ENCODE measurements at places on chromosomes 11 and 22.
A peak's percentile ranks its signal among the peaks of the same experiment; 100 is the strongest.

GRCh38 chr11:79932612-79933011 is 491.8 kb upstream of the TENM4 start:
- DNase-seq = no peak

DNA sequence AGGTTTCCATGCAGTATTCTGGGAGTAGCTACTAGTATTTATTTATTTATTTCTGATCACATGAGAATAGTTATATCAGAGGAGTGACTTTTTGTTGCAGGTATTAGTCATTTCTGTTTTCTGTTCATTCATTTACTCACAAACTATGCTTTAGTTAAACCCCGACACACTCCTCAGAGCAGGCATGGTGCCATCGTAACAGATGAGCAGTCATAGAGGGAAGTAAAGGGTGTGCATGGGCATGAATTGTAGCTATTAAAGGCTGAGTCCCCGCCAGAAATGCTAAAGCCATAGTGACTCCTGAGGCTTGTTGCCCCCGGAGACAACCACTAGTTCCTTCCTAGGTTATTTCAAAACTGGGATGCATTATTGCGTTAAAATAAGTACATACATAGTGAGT is 10.6 kb downstream of the JHY start:
- no peak for DNase-seq

DNA sequence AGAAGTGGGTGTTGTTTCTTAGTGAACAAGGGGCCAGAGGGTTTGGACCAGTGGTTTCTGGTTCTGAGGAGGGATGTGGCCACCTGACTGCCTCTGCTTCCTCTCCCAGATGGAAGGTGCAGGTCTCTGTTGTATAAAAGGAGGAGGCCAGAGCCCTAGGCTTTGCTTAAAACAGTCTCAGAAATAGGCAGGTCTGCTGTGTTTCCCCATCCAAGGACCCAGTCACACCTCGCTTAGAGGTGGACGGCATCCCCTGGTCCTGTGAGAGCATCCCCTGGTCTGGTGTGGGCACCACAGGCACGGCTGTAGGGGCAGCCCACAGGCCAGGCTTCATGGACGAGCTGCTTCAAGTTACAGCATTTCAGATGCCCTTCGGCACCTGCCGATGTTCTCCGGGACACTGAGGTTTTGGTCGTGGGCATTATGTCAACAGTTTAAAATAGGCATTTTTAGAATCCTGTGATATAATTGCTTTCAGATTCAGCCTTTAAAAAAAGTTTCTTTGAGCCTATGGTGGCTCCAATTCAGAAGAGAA is 45.7 kb upstream of the SHANK2 start:
- DNase-seq = no peak

DNA sequence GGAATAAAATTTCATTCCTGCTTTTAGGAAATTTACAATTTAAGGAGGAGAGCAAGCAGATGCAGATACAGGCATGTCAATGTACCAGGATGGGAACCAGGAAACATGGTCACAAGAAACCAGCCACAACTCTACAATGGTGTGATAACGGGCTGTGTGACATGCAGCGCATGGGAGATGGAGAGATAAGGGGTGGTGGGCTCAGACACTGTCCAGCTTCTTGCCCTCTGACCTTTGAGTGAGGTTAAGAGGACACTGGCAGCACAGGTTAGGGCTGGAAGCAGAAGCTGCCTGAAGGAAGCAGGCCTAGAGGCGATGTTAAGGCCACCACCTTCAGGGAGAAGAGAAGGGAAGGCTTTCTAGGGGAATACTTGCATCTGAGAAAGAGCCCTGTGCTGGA is 2.3 kb upstream of the SORL1-AS1 start:
- no peak for DNase-seq

- peak; percentile 25 for DNase-seq
Measured at GRCh38 chr11:114061048-114061680, 1.7 kb downstream of the ZBTB16 start.

DNA sequence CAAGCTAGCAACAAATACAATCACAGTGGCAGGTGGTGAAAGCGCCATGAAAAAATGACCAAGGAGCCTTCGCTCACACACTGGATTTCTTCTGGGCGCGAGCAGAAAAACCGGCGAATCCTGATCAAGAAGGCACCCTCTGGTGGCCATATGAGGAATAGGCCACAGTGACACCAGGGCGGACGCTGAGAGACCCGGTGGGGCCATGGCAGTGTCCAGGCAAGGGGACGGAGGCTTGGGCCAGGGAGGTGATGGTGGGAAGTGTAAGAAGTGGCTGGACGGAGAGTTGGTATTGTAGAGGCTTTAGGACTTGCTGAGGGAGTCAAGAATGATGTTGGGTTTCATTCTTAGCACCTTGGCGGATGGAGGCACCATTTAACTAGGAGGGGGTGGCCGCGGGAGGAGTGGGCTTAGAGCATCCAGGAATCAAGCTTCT is 16.9 kb upstream of the RAC2 start:
- peak; percentile 44 for DNase-seq

DNA sequence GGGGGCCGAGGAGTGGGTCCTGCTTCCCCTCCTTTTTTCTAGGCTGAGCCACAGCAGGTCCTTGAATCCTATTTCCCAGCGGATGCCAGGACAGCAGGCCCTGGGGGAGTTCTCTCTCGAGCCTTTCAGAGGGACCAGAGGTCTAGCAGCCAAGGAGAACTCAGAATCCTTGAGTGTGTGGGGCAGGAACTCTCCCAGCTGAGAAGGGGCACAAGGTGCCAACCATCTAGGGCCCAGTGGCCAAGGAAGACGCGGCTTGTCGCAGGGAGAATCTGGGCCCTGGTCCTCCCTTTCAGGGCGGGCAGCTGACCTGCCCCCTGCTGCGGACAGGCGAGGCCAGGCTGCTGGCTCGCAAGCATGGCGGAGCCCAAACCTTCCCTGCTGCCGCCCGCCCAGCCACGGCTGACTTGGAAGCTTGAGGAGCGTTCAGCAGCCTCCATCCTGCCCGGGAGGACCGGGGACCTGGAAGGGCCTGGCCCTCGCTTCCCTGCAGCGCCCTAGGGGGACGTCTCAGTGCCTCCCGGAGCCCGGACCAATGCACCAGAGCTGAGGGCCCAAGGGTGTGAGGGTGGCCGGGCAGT is 972 bp upstream of the TSSC4 start:
- DNase-seq = no peak

DNA sequence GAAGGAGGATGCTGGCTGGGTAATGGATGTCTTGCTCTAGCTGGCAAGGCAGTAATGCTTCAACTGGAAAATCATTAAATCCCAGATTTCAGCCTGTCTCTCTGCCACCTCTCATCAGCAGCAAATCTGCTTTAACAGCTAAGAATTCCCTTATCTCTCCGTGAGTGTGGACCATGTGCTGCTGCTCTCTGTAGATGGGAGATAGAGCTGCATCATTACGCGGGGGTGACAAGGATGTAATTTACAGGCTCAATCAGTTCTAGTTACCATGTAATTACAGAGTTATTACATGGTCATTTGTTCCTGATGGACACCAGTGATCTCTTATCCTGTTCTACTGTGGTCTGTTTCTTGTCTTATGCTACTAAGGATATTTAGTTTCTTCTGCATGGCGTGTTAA is 665.4 kb downstream of the NTM start:
- DNase-seq = no peak

- DNase-seq = no peak
Measured at GRCh38 chr11:107473792-107474191, 16.2 kb upstream of the CWF19L2 start.

- DNase-seq = no peak
Measured at GRCh38 chr22:22796724-22797123, 90.9 kb upstream of the IGLL5 start.

DNA sequence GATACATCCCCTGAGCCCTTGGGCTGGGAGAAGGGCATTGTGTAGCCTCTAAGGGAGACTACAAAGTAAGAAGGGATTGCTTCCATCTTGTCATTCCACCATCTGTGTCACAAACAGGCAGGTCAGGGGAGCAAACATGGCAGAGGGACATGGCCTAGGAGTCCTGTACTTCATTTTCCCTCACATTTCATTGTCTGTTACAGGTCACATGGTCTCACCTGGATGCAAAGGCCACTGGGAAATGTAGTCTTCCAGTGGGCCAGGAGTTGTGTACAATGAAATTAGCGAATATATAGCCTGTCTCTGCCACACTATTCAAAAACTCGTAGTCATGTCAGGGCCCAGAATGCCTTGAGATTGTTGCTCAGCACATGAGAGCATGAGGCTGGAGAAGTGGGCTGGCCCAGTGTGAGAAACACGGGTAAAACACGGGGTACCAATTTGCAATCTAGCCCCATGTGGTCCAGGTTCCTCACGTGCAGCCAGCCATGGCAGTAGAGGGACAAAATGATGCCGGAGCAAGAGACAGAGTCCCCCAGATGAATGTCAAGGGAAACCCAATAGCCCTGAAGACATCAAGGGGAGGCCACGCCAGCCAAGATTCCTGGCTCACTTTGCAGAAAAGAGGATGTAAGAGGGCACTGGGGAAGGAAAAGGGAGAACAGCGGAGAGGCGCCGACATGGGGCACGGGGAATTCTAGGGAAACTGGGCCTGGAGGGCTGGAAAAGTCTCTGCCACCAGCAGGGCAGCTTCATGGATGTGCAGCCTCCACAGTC is 47.7 kb upstream of the EMID1 start:
- no peak for DNase-seq

DNA sequence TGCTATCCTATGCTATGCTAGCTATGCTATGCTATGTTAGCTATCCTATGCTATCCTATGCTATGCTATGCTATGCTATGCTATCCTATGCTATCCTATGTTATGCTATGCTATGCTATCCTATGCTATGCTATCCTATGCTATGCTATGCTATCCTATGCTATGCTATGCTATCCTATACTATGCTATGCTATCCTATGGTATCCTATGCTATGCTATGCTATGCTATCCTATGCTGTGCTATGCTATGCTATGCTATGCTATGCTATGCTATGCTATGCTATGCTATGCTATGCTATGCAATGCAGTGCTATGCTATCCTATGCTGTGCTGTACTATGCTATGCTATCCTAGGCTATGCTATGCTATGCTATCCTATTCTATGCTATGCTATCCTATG is 8.6 kb upstream of the MS4A1 start:
- no peak for DNase-seq

GRCh38 chr11:9868641-9869040 is 204.8 kb downstream of the SWAP70 start:
- no peak for DNase-seq

DNA sequence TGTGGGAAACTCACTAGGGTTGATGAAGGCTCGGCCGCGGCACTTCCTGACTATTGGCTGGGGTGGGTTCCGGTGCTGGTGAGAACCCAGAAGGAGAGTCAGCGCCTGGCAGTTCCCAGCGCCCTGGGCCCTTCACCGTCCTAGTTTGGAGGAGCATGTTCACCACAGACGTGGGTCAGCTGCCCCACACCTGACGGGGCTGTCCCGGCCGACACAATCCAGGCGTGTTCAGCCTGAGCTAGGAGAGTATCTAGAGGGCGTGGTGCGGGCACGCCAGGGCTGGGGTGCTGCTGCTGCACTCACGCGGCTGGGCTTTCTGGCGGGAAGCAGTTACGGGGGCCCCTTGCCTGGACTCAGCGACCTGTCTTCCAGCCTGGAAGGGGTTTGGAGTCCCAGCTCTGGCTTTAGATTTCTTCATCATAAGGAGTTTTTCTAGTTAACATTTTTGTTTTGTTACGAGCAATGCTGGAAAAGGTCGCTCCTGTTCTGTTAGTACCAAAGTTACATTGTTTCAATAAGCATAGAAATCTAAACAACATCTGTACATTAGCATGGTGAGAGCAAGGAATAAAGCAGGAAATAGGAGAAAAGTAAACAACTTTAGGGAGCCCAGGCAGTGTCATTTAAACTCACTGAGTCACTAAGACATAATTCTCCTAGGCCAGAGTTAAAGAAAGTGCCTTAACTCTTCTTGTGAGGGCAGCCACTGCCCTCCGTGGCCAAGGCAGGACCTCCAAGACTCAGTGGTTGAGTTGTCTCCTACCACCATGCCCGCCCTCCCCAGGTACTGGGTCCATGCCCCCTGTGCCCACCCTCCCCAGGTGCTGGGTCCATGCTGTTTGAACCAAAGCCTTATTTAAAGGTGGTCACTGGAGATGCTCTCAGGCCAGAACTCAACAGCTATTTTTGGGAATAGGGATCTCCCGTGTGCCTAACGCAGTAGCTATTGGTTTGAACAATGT is 12.1 kb upstream of the ADORA2A start:
- no peak for DNase-seq

DNA sequence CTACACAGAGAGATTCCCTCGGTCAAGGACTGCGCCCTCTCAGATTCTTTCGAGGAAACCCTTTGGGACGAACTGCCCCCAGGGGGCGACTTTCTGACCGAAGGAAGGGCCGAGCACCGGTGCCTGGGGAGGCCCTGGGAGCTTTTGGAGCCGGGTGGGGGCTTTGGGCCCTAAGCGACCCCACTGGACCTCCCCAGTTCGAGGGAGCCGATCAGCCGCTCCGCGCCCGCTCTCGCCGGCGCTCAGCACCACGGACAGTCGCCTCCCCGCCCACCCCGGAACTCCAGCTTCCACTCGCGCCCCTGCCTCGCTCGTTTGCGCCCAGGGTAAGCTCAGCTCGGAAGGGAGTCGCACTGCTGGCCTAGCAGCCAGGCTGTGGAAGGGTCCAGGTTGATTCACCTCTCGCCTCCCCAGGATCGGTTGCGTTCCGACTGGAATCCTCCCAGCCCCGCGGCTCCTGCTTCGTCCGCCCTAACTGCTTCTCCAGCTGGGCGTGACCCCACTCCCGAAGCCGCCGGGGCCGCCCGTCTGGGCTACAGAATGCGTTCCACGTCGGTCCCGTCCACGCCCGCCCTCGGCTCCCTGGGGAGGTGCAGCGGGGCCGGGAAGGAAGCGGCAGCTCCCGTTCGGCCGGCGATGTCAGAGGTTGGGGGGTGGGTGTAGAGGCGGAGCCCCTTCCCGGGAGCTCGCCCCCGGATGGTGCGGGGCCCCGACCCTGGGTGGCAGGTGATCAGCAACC is 428 bp downstream of the SCN3B start:
- DNase-seq = peak; percentile 69

DNA sequence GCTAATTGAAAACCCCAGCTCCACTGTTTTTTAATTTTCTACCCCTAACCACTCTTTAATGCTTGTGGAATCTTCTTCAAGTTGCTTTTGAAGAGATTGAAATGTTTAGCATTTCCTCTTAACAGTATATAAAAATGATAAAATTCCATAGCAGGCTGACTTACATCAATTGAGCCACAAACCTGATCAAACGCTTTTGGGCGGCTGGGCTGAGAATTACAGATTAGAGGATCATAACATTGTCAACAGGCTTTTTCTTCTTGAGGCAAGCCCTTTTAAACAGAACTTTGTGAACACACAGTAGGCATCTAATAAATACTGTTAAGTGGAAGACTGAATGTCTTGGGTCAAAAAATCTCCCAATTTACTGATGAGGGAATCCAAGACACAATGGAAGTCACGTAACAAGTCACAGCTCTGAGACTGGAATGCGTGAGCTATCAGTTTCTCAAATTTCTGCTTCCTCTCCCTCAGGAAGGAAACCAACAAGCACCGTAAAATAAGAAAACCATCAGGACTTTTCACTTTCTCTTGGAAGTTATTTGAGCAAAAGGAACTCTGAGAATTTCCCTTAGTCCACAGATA is 50.0 kb upstream of the CCDC89 start:
- DNase-seq = no peak

DNA sequence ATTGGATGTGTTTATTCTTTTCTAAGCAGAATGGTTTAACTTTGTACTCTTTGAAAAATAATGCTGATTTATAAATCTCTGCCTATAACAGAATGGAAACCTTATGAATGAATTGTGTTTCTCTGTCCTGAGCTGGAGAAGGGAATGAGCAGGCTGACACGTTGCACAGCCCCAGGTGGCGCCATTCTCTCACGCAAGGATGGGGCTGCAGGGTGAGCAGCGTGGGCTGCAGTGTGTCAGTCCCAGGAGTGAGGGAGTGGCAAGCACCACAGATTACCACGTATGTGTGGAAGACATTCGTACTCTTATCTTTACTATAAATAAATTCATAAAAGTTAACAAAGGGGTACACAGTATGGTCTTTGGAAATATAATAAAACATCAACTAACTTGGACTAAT is 33.4 kb downstream of the FDX1 start:
- DNase-seq = no peak
